ENCODE measurements at places on chromosomes 2 and 18.

- DNase-seq: no peak
Measured at GRCh38 chr2:27963472-27963871, 72.9 kb downstream of the BABAM2 start.

DNA sequence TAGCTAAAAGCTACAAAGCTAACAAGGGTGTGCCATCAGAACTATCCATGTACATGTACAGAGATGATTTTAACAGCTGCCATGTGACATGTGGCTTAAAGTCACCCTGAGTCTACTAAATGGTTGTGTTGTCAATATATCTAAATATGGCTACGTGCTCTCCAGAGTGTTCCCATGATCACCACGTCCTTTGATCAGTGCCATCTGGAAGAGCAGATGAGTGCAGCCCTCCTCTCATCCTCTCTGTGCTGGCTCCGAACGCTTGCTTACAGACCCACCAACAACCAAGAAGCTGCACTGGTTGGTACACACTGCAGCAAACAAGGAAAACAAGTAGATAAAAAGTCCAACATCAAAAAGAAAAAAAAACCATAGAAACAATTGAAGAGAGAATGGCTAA, 88.6 kb upstream of the NARS1 start:
- no peak for DNase-seq

DNA sequence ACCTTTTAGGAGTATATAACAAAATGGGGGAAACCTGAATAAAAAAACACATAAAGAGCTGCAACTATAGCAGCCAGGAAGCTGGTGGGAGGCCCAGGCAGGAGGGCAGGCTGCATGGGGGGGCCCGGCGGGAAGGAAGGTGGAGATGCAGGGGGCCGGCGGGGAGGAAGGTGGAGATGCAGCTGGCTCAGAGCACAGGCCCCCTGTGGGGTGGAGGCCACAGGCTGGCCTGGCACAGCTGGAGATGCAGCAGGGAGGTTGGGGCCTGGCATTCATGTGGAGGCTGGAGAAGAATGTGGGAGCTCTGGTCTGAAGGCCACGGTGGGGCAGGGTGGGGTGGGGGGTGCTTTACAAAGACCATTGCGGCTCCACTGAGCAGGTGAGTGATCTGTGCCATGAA, 31.4 kb downstream of the FAM228A start:
- no peak for DNase-seq

DNA sequence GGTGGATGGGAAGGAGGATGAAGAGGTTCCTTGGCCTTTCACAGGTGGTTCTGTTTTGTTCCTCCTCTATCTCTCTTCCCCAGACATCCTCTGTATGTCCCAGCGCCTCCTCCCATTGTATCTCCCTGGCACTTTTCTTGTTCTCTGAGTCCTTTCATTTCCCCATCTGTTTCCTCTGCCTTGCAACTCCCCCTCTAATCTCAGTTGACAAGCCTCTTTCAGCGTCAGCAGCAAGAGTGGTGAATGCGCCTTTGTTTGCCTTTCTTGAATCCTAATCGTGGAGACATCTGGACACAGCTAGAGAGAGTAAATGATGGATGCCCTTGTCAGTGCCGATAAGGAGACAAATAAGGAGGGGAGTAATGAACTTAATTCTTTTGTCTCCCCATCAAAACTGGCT, 167.0 kb downstream of the NDUFA10 start:
- DNase-seq: no peak

DNA sequence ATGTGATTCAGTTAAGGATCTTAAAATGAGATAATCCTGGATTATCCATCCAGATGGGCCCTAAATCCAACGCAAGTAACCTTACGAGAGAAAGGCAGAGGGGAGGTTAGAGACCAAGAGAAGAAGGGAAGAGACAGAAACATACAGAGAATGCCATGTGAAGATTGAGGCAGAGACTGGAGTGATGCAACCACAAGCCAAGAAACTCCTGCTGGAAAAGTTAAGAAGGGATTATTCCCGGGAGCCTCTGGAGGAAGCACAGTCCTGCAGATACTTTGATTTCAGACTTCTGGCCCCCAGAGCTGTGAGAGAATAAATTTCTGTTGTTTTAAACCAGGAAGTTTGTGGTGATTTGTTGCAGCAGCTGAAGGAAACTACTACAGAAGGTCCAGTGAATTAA, 992.7 kb downstream of the BCL11A start:
- DNase-seq: no peak

DNA sequence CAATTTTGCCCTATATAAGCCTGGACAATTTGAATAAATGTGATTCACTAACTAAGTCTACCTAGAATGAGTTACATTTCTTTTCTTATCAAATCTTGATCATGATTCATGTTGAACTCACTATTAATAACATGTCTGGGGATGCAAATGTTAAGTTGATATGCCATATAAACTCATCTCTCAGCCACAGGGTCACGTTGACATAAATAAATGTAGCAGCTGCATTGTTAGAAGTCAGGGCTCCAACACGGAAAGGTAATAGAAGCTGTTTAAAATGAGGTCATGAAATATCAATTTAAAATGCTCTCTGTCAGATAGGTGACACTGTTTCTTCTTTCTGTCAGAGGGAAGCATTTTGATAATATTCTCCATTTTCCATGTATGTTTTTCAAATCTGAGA, 521.9 kb downstream of the CCDC85A start:
- DNase-seq: no peak

Data from activated CD4-positive, CD25-positive, alpha-beta regulatory T cell treated with anti-CD3 and anti-CD28 coated beads, Interleukin-2, amount 50 U/mL, for 16 hours (primary cell).